RCC 7860 (cell line): ENCODE measurements at places on chromosomes 3 and 15.

- DNase-seq = no peak
Observed at GRCh38 chr3:142981108-142981507, 17.6 kb upstream of the PAQR9 start.

DNA sequence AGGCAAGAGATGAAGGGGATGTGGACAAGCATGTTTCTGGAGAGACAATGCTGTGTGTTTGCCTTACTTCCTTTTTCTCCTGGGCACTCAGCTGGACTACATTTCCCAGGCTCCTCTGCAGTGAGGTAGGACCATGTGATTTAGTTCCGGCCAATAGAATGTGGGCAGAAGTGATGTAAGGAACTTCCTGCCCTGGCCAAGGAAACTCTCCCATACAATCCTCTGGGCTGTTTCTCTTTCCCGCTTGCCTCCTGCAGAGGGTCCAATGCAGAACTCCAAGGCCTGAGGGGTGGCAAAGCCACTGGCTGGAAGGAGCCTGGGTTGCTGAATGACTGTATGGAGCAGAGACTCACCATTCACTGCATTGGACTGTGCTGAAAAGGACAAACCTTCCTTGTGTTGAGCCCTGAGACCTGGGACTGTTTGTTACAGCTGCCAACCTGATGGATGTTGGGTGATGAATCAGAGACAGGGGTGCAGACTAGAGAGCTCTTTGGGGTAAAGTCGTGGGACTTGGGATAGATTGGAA lies 82.7 kb upstream of the SLC6A6 start:
- peak; percentile 51 for DNase-seq

- no peak for DNase-seq
Observed at GRCh38 chr3:25036633-25037032, 391.4 kb upstream of the RARB start.

DNA sequence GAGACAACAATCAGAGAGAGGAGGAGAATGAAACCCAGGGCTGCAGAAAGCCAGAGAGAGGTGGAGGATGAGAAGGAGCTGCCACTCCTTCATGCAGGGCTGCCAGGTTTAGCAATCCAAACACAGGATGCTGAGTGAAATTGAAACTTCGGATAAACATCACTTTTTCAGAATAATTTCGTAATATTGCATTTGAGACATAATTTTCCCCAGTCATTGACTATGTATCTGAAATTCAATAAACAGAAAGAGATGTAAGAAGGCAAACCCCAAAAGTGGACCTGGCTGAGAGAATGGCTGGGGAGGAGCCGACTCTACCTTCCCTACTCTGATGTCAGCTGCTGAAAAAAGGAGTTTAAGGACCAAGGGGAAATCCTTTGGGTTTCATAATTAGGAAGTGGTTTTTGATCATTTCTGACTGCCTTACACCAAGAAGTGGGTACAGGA lies 33.8 kb downstream of the SLC9A9 start:
- DNase-seq = no peak

- no peak for DNase-seq
Observed at GRCh38 chr3:196654735-196655090, 15.2 kb downstream of the NRROS start.

GRCh38 chr3:126537730-126538281 lies 13.9 kb downstream of the CHST13 start:
- DNase-seq = no peak

GRCh38 chr3:14569474-14570000 lies 29.4 kb upstream of the GRIP2 start:
- no peak for DNase-seq

DNA sequence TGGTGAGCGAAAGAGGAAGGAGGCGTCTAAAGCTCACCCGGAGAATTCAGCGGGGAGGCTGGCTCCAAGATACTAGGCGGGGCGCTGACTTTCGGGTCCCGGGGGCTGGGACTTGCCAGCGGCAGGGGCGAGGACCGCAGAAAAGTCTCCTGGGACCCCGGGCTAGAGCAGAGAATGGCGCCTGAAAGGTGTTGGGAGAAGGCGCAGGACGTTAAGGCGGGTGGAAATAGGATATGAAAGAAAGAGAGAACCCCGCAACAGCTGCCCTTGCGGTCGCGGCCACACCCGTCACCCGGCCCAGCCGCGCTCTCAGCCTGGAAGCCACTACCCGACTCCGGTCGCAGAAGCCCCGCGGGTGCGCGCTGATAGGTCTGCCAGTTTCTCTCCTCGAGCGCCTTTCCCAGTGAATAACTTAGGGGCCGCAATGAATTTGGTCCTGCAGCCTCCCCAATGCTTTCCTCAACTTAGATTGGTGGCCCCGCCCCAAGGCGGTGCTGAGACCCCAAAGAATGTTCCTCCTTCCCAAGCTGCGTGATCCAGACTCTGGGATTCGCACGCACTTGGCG lies 604 bp downstream of the LTK start:
- DNase-seq = no peak

GRCh38 chr3:30193625-30194044 lies 412.8 kb upstream of the TGFBR2 start:
- no peak for DNase-seq

DNA sequence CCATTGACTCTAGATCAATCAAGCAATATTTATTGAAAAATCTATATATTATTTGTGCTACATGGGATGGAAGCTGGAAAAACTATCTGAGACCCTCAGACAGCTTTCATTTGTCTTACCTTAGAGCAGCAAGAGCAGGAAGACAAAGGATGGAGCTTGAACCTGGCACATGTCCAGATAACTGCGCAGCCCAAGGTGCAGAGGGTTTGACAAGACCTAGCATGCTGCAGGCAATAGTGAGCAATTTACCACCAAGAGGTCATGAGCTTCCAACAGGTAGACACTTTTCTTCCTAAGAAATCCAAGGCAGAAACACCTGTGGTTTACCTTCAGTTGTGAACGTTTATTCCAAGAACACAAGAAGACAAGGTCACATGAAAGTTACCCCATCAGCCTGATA lies 214.7 kb upstream of the NECTIN3 start:
- no peak for DNase-seq

DNA sequence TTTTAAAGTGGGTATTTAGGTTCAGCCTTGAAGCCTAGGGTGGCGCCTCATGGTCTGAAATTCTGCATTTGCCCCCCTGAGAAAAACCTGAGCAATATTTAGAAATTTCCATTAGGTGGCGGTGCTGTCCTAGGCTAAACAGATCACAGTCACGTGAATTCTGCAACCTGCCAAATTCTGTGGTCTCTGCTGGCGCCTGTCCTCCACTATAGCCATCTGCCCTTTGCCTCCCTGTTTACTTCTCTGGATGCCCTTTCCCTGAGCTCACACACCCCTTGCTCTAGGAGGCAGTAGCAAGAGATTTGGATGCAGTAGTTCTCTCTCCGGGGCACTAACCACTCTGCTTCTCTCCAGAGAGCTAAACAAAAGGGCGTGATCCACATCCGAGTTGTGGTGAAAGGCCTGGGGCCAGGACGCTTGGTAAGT lies 9.1 kb downstream of the MRPS11 start:
- DNase-seq = no peak

DNA sequence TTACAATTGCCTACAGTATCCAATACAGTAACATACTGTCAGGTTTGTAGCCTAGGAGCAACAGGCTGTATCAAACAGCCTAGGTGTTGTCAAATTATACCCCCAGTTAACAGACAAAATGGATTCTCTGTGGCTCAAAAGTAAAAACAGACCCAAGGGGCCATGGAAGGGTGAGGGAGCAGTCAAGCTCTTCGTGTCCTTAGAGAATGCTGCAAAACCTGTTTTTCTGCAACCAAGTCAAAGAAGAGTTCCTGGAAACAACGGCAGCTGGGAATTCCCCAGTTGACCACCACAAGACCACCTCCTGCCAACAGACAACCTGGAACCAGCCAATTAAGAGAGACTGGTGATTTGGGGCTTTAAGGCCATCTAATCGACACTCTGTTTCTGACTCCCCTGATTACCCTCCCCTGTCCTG lies 11.1 kb upstream of the THUMPD3 start:
- DNase-seq = no peak

DNA sequence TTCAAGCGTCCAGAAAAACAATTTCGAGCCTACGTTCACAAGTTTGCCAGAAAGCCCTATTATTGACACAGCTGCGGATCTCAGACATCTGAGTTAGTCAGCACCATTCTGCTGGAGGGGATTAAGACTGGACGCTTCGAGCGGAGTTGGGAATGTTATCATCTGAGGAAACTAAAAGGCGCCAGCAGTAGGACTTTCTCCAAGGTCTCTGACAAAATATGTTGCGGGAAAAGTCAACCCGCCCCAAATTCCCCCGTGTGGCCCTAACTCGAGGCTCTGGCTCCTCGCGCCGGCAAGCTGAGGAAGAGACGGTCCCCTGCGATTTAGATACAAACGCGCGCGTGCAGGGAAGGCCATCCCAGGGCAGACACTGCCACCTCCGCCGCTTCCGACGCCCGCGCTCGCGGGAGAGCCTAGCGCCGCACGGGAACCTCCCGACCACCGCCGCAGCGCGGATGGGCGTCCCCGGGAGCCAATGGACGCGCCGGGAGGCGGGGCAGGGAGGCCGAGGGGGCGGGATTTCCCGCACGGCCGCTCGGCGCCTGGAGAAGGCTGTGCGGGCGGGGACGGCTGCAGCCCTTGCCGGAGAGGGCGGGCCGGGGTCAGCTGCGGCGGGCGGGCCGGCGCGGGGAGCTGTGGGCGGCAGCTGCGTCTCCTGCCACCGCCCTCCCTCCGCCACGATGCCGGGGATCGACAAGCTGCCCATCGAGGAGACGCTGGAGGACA lies at the start of gene APPL1:
Gene APPL1 (plus strand): TSS at position 526 of the 726 bp plus-strand sequence. CDS start 155 bp downstream, at position 681.
- peak; percentile 76 for DNase-seq

DNA sequence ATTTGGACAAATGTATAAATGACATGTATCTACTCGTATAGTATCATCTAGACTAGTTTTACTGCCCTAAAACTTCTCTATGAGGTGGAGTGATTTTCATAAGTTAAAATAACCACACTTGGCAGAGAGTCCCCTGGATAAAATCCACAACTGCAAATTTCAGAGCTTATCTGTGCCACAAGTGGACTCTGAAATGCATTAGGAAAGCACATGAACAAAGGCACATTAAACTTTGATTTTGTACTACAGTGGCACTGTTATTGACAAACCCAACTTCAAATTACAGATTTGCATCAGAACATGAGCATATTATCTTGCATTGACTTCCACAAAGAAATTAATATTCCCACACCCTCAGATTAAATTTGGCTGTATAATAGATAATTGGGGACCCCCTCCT lies 58.1 kb upstream of the EIF5A2 start:
- no peak for DNase-seq

DNA sequence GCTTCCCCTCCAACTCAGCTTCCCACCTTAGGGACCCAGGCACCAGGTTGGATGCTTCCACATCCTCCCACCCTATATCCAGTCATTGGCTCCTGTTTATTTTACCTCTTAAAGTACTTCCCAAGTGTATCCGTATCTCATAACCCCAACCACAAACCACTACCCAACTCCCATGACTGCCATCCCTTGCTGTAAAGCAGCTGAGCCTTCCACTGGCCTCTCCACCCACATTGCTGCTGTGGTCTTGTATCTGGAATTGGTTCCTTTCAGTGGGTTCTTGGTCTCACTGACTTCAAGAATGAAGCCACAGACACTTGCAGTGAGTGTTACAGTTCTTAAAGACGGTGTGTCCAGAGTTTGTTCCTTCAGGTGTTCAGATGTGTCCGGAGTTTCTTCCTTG lies 79.8 kb upstream of the HRH1 start:
- no peak for DNase-seq

DNA sequence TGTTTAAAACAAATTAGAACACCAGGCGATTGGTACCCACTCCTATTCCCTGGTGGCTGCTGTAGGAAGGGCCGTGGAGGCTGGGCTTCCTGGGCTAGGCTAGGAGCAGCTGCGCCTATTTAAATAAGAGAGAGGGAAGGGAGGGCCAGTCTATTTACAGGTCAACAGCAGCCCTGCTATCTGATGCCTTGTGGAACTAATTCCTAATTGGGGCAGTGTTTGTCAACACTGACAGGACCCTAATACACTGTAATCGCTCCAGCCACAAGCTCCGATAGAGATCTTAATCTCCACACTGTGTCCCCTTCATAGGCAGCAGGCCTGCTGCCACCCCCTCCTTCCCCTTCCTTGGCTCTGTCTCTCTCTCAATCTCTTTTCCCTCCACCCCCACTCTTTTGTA lies 116.9 kb upstream of the SOX14 start:
- DNase-seq = no peak

DNA sequence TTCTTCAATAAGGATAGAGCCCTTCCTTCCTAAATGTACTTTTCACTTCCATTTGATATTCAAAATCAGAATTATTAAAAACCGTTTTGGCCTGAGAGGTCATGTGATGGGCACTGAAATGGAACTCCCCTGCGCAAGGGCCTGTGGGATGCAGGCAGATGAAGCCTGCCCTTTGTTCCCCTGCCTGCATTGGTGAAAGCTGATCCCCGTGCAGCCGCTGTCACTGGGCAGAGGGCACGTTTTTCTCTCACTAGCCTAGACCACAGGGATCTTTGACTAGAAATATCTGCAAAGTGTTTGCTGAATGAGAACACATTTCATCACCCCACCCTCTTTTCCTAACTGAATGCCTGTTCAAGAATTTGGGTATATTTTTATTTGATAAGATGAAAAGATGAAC lies 74.9 kb downstream of the TIPARP start:
- DNase-seq = no peak

- peak; percentile 23 for DNase-seq
Observed at GRCh38 chr3:12751571-12751970, 7.5 kb downstream of the TMEM40 start.

GRCh38 chr3:173214576-173214975 lies 73.5 kb upstream of the SPATA16 start:
- no peak for DNase-seq

GRCh38 chr3:70040386-70040785 lies 40.9 kb downstream of the SAMMSON start:
- DNase-seq = no peak

GRCh38 chr3:22634433-22634832 lies 568.7 kb upstream of the UBE2E2 start:
- no peak for DNase-seq

DNA sequence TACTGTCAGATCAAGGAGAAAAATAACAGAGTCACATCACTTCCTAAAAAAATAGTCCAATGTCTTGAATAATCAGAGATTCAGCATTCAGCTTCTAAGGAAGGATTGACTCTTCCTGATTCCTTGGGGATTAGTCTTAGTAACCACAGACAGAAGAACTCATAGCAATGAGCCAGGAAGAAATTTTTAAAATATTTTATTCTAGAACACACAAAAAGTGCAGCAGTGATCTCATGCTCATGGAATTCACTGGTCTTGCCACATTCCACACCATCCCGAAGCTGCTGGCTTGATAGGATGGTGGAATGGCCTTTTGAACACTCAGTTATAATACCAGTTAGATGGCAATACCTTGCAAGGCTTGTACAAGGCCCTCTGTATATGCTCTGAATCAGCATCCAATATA lies 43.0 kb upstream of the ABI3BP start:
- peak; percentile 99 for DNase-seq

DNA sequence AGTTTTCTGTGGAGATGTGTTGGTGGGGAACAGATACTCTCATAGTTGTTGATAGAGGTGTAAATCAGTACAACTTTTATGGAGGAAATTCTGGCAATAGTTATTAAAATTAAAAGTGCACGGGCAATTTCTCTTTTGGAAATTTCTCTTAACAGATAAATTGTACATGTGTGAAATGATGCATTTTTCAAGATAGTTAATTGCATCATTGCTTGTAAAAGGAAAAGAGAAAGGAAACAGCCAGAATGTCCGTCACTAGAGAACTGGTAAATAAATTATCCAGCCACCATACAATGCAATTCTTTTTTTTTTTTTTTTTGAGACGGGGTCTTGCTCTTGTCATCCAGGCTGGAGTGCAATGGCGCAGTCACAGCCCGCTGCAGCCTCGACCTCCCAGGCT lies 14.2 kb downstream of the ZNF710 start:
- no peak for DNase-seq

GRCh38 chr3:157065201-157065600 lies 94.7 kb downstream of the CCNL1 start:
- DNase-seq = no peak
